ENCODE measurements at places on chromosomes 11 and 22.
A peak's percentile ranks its signal among the peaks of the same experiment; 100 is the strongest.

GRCh38 chr11:69560141-69560790 is 78.8 kb downstream of the LINC01488 start:
- DNase-seq: no peak

DNA sequence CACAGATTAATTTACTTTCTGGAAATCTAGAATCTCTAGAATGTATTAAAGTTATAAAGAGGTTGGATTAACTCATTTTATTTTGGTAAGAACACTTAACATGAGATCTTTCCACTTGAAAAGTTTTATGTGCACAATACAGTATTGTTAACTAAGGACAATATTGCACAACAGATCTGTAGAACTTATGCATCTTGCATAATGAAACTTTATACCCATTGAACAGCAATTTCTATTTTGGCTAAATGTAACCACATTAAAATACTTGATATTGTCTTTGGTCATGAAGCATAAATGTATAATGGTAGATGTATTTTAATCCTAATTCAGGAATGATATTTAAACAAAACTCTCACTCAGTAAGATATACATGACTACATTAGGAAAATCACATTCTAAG is 203.8 kb downstream of the SNX19 start:
- no peak for DNase-seq

DNA sequence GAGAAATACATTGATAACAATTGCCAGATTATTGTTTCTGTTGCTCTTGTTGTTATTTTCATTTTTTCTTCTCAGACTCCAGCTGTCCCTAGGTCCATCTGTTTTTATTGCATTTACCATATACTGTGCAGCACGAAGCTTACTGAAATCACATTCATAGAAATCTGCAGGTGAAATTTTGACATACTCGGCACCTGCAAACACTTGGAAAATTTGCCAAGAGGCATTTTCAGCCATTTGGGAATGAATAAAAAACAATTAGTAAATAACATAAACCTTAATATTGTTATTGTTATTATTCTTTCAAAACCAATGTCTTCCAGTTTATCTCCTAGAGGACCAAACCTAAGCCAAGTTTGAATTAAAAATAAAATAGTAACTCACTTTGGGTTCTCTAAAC is 2357.2 kb downstream of the LRRC4C start:
- no peak for DNase-seq

GRCh38 chr11:12149672-12150225 is 39.4 kb downstream of the MICAL2 start:
- no peak for DNase-seq

DNA sequence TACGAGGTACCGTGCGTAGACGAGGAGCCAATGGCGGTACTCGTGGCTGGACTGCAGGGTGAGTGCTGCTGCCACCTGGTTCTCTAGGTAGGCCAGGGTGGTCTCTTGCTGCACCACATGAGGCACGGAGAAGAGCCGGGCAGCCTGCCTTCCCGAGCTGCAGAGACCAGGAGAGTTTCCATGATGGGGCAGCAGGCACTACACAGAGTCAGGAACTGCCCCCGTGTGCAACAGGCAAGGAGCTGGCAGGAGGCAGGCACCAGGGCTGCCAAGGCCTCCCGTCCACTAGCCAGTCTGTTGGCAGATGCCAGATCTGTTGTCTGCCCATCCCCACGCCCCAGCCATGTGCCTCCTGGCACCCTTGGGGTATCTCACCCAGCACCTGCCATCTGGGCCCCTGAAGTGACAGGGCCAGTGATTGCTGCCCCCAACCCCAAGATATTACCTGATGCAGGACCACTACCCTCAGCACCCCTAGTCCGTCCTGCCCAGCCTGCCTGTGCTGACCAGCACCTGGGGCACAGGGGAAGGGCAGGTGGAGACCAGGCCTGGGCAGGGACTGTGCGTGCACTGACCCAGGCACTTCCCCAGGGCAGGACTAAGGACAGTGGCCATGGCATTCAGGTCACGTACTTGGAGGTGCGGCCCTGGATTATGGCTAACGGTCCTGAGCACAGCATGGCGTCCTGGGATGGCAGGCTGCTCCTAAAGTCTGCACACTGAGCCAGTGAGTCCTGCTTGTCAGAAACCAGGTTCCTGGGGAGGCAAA is 62.0 kb upstream of the CLTCL1 start:
- no peak for DNase-seq

- no peak for DNase-seq
Observed at GRCh38 chr11:16296273-16296672, 60.1 kb downstream of the SOX6 start.

DNA sequence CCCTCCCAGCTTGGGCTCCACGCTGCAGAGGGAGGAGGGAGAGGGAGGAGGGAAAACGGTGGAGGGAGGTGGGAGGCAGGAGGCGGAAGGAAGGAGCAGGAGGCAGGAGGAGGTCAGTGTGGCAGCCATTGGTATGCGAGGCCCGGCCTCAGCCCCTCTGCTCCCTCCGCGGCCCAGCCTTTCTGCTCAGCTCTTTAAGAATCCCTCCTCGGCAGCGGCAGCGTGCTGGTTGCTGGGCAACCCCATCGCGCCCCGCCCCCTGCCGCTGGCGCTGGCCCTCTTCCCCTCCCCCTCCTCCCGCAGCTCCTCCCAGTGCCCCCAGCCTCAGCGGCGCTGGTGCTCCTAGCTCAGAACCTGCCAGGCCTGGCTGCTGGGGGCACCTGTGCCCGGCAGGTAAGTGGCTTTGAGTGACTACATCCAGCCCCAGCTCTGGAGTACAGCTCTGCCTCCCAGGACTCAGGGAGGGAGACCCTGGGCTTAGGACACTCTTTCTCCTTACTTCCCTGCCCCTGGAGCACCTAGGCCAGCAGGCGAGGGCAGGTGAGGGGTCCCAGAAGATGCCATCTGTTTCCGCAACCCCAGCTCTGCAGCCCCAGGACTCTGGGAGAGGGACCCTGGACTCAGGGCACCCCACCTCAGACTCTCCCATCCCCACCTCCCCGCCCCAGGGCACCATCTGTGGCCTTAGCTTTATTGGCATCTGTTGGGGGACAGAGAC is 7.2 kb upstream of the FLRT1 start:
- DNase-seq: no peak

DNA sequence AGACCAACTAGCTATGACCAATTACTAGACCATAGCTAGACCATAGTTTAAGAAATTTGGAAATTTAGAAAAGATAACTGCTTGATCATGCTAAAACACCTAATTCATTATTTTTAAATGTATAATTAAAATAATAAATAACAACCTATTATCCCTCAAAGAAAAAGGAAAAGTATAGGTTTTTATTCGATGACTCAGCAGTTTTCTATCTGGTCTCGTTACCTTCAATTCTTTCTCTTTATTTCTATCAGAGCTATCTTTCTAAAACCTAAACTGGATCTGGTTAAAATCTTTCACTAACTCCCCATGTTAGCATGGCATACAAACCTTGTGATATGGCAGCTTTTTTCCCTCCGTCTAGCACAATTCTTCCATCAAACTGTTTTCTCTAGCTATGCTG is 27.3 kb downstream of the CSTPP1 start:
- no peak for DNase-seq

DNA sequence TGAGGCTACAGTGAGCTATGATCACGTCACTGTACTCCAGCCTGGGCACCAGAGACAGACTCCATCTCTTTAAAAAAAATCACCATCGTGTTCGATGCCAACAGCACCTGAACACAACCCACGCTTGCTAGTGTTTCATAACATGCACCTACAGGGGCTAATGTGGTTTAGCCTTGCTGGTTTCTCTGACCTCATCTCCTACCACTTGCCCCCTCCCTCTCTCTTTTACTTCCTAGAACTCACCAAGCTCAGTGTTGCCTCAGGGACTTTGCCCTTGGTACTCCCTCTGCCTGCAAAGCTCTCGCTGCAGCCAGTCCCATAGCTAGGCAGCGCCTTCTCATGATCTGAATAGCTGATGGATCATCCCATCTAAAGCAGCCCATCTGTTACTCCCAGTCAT is 99.8 kb downstream of the FBXO7 start:
- no peak for DNase-seq

GRCh38 chr11:5815534-5815933 is 6.8 kb downstream of the OR52N2 start:
- no peak for DNase-seq

GRCh38 chr11:121321614-121322243 is 29.2 kb downstream of the SC5D start:
- DNase-seq: peak; percentile 9

DNA sequence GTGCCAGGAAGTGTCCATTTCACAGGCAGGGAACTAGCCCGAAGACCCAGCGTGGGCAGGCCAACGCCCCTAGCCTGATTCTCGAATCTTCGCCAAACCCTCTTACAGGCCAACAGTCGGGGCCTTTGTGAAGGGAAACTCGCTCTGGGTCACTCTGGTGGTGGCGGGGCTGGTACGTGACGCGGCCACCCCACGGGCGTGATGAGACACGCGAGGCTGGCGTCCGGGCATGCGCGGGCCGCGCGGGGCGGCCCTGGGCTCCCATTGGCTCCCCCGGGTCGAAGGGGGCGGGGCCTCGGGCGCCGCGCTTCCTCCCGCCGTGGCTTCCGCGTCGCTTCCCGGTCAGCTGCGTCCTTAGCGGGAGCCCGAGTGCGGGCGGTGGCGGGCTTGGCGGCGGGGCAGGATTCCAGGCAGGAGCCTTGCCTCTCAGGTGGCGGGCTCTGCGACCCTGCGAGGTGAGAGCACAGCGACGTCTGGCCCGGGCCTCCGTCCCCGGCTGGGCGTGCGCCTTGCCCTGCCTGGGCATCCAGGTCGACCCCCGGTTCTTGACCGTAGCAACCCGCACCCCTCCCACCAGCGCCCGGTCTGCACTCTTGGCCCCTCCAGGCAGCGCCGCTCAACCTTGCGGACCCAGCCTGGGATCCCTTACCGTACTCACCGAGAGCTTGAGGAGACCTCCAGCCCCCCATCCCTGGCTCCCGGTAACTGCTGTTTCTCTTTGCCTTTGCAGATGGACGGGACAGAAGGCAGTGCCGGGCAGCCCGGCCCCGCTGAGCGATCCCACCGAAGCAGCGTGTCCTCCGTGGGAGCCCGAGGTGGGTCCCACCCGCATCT is at the start of gene FRMD8:
Gene FRMD8 (plus strand): TSS at position 331 of the 834 bp plus-strand sequence. CDS start 400 bp downstream, at position 731.
- DNase-seq: peak; percentile 87

- DNase-seq: no peak
Observed at GRCh38 chr11:114260483-114260882, 35.7 kb upstream of the NNMT start.

DNA sequence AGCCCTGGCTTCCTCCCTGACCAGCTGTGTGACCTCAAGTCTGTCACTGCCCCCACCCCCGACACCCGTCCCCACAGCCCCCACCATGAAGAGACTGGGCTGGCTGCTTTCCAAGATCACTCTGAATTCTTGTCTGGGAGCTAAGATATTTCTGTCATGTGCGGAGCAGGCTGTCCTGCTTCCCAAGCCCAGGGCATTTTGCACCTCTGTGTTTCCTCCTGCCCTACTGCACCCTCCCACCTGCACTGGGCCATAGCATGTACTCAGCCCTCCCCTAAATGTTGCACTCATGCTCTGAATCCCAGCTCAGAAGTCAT is 30.3 kb upstream of the MYEOV start:
- no peak for DNase-seq

GRCh38 chr11:69361466-69361865 is 67.5 kb downstream of the MYEOV start:
- no peak for DNase-seq

DNA sequence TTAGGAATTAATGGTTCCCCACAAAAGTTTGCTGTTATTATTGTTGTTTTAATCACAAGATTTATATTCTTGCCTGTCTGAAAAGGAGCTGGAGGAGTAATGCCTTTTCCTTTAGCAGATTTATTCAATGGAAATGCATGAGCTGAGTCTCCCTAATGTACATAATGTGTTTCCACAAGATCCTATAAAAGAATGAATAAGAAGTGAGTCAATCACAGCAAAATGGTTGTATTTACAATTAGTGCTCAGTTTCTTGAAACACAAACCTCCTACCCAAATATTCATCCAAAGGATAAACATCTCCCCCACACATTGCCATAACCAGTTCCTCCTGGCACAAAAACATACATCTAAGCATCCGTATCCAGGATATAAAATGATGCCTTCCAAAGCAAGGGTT is 33.3 kb downstream of the ME3 start:
- no peak for DNase-seq

DNA sequence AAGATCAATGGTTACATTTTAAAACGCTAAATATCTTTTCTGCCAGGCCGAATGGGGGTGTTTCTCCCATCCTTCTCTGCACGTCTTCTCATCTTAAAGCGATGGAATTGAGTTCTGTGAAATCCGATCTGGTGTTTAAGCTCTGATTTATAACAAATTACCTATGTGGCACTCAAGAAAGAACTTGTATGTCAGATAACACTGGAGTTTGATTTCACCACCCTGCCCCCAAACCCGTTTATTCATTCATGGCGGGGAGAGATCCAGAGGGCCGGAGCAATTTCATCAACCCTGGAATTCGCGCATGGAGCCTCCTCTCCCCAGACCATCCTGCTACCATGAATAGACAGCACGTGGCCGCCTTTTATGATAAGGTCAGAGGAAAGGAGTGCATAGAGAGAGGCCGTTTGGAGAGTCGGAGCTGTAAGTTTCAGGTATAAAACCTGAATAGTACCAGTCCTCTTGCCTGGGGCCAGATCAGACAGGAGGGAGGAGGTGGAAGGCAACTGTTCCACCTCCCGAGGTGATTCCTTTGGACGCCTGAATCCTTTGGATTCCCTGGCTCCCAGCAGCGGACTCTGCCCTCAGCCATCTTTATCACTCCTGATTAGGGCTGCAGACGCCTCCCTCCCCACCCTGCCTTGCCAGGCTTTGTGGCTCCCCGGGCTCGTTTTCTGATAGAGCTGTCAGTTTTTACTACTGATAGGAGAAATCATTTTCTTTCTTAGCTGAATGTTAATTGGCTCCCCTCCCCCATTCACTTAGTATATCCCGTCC is 27.3 kb upstream of the NFAM1 start:
- no peak for DNase-seq

- no peak for DNase-seq
Observed at GRCh38 chr11:129728581-129728980, 87.1 kb upstream of the TMEM45B start.

DNA sequence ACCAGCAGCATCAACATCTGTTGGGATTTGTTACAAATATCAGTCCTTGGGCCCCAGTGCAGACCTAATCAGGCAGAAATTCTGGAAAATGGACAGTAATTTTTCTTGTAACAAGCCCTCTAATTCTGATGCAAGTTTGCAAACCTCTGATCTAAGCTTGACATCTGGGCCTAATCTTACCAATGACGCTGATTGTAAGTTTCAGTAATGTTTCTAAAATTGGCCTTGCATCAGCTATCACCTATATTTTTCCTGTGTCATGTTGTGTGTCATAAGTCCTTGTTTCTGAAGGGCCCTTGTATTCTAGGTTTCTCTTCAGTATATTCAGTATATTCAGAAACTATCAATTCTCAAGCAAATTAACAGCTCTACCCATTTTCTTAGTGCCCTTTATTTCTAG is 36.4 kb downstream of the ZNF215 start:
- no peak for DNase-seq

- DNase-seq: no peak
Observed at GRCh38 chr11:22787551-22788162, 41.9 kb downstream of the SVIP start.

DNA sequence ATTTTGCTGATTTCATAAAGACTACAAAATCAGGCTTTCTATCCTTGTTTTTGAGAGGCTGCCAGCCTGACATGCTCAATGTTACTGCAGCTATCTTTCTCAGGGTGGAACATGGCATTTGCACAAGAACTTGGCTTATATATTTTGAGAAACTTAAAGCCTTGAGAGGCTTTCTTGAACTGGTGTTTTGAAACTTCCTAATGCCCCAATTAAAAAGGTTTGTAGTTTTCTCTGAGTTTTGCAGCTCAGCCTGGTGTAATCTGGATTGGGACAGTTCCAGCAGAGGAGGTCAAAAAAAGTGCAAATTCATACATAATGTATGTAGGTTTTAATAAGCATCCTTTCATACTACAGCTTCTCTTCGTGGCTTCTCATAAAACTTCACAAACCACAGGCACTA is 223.4 kb downstream of the FAM76B start:
- no peak for DNase-seq

- DNase-seq: no peak
Observed at GRCh38 chr11:125091247-125091876, 20.1 kb downstream of the TMEM218 start.
